ENCODE measurements at places on chromosomes 13 and 19.

GRCh38 chr13:62205273-62205672, 789.6 kb upstream of the PCDH20 start:
- DNase-seq: no peak

DNA sequence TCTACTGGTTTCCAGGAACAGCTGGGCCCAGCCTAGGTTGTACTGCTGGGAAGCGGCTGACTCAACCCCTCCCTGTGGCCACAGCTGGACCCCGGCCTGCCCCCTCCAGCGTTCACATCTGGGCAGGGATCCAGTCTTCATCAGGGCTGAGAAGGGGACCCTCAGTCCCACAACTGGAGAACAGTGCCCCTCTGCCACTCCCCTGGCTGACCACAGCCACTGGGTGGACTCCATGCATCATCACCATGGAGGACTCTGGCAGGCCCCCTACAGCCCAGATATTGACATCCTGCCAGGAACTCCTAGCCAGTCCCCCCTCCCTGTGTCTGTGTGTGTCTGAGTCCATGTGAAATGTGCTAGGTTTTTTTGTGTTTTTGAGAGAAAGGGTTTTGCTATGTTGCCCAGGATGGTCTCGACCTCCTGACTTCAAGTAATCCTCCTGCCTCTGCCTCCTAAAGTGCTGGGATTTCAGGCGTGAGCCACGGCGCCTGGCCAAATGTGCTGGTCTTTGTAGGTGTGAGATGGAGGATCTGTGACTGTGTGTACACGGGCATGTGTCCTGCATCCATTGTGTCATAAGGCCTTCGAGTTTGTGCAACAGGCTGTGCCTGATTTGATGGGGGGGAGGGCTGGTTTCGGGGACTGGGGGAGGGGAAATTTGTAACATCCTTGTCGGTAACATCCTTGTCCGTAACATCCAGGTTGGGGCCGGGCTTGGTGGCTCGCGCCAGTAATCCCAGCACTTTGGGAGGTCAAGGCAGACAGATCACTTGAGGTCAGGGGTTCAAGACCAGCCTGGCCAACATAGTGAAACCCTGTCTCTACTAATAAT, 4.0 kb upstream of the HOOK2 start:
- DNase-seq: no peak

DNA sequence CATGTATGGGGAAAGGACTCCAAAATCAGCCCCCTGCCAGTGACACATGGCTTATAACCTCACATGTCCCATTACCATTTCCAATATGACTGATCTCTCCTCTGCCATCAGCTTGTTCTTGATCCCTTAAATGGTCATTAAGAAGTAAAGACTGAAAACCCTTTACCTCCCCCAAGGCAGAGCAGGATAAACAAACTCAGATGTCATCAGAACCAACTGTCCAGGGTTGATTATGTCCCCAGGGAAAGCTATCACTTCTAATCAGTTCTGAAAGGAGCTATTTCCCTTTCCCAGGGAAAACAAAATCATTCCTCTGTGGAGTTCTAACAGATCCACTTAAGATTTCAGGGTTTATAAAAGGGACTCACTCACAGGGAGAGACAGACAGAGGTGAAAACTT, 350.9 kb downstream of the SUCLA2 start:
- no peak for DNase-seq

GRCh38 chr13:104823071-104823470, 1712.4 kb downstream of the EFNB2 start:
- DNase-seq: no peak

GRCh38 chr19:47028195-47028601, 8.6 kb downstream of the NPAS1 start:
- no peak for DNase-seq

- DNase-seq: no peak
Observed at GRCh38 chr13:29550430-29550988, 45.0 kb downstream of the SLC7A1 start.

DNA sequence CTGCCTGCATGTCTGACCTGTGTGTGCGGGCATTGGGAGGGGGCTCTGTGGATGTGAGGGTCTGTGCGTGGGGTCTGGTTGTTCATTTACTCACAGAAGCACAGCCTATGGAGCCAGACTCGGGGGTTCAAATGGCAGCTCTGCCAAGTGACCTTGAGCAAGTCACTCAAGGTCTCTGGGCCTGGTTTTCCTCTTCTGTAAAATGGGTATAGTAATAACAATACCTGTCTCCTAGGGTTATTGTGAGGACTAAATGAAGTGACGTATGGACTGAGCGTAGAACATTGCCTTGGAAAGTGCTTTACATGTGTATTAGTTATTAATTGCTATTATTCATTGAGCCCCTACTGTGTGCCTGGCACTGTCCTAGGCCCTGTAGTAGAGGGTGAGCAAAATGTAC, 24.4 kb downstream of the CKM start:
- no peak for DNase-seq

DNA sequence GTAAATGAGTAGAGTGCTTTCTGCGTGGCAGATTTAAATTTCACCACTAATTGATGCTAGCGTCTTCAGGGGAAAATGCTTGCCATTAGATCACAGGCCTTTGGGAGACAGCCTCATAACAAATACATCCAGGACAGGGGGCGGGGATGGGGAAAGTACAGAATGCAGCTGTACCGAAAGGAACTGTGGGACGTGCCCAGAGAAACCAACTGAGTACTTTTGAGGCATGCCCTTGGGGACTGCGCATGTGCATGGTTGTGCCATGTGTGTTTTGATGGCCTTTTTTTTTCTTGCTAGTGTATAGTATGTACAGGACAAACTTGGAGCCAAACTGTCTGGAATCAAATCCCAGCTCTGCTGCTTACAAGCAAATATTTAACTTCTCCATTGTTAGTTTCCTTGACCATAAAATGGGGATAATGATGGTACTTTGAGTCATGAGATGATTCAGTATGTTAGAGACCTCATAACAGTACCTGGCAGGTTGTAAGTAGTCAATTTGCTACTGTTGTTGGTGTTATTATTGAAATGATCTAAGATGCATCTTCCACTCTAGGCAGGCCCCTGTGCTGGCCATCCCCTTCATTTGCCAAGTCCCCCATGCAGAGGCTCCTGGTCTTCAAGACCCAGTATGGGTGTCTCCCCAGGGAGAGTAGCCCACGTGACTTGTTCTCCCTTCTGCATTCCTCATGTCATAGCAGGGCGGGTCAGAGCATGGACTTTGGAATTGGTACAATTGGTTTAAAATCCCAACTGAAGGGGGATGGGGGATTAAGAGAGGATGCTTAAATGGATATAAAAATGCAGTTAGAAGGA, 68.3 kb upstream of the NPAS1 start:
- no peak for DNase-seq

All from activated CD4-positive, CD25-positive, alpha-beta regulatory T cell (primary cell).